ENCODE measurements at places on chromosomes 3 and 15.

DNA sequence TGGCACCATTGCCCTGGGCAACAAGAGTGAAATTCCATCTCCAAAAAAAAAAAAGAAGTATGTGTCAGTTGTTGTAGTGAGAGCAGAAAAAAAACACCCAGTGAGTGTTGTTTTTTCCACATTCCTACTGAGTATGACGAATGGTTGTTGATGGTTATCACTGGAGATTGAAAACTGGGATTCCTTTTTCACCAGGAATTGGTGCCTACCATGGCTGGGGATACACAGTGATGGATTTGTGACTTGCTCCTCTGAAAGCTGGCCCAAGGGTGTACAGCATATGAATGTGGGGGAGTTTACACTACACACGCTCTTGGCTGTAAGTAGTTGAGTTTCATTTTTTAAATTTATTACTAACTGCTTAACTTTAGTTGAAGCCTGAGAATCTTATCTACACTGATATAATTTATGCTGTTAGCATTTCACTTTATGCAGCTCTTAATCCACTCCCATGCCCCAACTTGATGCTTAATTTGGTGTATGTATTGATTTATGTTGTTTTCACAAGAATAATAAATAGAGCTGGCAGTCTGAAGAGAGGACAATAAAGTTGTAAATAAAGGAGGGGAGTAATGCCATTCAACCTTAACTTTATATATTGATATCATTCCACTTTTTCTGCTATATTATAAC, 56.0 kb upstream of the MME start:
- no peak for DNase-seq

GRCh38 chr15:42457445-42458442, 33.2 kb downstream of the ZNF106 start:
- DNase-seq: no peak

GRCh38 chr3:172129850-172130716, 90.7 kb downstream of the FNDC3B start:
- DNase-seq: peak; percentile 69

DNA sequence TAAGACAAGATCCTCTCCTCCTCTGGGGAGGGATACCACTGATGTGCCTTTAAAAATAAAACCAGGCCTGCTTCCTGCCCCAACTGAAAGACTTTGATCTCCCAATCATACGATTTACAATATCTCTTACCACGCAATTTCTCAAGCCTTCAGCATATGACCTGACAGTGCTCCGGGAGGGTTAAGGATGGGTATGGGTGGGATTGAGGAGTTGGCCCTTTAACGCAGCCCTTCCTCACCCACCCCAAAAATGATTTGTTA, 67.4 kb downstream of the LRIG1 start:
- DNase-seq: no peak

DNA sequence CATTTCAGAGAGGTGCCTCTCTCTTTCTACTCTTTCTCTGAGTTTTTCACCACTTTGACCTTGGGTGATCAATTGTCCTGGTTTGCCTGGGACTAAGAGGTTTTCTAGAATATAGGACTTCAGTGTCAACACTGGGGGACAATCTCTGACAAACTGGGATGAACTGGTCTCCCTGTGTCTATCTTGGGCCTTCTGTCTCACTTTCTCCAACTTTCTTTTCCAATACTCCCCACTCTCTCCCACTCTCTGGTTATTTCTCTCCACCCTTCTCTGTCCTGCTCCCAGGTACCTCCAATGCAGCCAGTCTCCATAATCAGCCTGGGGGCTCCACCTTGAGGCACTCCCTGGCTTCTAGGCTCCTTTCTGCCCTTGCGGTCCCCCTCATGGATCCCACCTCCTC, 4.7 kb upstream of the ITGA11 start:
- DNase-seq: no peak

GRCh38 chr3:125156456-125156855, 56.1 kb downstream of the SLC12A8 start:
- no peak for DNase-seq

DNA sequence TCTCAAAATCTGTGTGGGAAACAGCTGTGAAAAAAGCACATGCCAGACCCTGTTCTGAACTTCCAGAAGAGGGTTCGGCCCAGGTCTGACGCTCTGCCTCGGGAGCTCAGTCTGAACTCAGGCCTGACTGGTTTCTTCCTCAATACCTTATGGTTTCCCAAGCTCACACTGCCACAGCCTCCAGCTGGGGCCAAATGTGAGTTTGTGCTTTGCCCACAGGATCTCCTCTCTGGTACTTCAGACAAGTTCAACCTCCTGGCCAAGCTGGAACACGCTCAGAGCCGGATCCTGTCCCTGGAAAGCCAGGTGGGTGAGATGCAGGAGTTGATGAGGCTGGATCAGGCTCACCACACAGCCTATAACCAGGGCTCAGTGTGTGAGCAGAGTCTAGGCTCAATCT, 33.8 kb downstream of the CYP11A1 start:
- no peak for DNase-seq

- no peak for DNase-seq
Measured at GRCh38 chr3:98002717-98003116, 30.5 kb upstream of the RIOX2 start.

DNA sequence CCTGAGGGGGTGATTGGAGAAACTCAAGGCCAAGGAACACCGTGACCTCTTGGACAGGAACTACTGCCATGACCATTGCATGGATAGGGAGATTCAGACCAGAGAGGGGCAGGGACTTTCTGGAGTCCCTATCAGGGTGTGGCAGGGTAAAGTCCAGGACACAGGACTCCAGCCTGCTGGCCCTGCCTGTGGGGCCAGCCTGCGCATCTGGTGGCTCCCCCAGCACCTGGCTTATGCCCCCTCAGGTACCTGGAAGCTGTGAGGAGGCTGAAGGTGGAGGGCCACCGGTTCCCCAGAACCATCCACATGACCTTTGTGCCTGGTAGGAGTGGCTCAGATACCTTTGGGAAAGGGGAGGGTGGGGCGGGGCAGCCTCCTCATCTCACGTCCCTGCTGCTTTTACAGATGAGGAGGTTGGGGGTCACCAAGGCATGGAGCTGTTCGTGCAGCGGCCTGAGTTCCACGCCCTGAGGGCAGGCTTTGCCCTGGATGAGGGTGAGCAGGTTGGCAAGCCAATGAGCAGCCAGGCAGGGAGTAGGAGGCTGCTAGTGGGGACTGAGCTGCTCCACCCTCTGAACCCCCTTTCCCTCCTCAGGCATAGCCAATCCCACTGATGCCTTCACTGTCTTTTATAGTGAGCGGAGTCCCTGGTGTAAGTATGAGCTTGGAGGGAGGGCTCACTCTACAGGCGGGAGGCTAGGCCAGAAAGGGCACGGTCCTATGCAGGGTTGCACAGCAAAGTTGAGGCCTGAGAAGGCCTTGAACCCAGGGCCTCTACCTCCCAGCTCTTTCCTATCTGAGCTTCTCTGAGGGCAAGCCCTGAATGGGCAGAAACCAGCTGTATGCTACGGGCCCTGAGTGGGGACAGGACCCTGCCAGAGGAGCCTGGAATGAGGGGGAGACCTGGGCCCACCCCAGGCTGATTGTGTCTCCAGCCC, 2.9 kb downstream of the ACY1 start:
- DNase-seq: no peak

DNA sequence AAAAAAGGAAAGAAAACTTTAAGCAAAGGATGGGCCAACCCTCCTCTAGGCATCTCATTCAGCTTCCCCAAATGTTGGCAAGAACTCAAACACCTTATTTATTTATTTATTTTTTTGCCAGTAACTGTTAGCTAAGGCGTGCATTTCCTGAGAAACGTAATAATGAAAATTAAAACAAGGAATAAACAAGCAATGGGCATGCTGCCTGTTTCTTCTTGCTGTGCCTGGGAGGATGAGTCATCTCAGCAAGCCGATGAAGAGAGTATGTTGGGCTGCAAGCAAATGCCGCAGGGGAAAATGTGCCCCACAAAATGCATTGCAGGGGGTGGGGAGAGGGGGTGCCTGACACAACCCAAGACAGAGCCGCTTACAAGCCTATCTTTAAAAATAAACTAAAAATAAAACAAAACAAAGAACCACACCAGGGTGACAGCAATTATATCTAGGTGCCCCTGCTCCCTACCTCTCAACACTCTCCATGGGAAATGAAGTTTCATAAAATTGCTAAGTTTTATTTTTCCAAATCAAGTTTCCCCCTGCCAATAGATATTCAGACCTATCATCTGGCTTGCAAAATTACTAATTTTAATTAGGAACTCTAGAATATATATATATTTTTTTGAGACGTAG, 40.3 kb downstream of the EIF4E3 start:
- no peak for DNase-seq

DNA sequence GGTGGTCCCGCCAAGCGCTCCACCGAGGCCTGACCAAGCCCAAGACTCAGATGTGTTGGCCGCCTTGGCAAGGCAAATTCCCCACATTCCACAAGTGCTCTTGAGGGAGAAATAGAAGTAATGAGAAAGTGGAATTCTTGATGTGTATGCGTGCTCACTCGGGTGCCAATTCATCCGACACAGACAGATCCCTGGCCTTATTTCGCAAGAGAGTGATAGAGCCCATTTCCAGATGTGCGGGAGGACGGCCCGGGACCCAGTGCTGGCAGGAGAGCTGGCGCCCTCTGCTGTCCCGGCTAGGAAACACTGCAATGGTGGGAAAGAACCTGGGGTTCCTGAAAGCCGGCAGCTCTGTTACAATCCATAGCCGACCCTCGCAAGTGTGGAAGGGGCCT, 76.0 kb downstream of the HMG20A start:
- DNase-seq: peak; percentile 83

GRCh38 chr15:99385005-99385669, 133.9 kb downstream of the LRRC28 start:
- DNase-seq: no peak

DNA sequence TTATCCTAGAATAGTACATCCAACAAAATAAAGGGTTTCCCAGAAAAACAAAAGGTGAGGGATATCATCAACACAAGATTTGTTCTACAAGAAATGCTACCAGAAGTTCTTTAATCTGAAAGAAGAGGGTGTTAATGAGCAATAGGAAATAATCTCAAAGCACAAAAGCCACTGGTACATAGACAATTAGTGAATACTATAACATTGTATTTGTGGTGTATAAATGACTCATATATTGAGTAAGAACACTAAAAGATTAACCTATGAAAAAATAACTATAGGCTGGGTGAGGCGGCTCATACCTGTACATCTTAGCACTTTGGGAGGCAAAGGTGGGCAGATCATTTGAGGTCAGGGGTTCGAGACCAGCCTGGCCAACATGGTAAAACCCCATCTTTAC, 210.2 kb upstream of the SLITRK3 start:
- DNase-seq: no peak

GRCh38 chr3:48830715-48831114, 17.0 kb downstream of the PRKAR2A start:
- DNase-seq: no peak

DNA sequence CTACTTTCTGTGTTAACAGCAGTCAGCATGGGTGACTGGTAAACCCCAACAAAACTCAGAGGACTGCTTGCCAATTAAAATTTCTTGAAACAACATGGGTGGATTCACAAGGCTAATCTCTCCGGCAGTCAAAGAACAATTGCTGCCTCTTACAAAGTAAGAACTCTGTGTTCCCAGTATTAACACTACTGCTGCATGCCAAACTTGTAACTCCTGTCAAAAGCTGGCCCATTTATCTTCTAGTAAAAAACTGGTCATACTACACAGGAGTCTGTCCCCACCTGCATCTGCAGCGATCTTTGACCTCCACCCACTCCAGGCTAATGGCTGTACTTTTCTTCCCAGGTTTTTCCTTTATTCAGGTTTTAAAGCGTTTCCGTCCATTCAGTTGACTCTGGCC, 8.7 kb upstream of the ZNF589 start:
- no peak for DNase-seq

GRCh38 chr3:194617827-194618226, 15.4 kb downstream of the TMEM44 start:
- DNase-seq: no peak

GRCh38 chr3:191963182-191963581, 502.2 kb downstream of the PYDC2 start:
- DNase-seq: no peak

GRCh38 chr15:100256970-100257650, 84.7 kb downstream of the ADAMTS17 start:
- DNase-seq: no peak

DNA sequence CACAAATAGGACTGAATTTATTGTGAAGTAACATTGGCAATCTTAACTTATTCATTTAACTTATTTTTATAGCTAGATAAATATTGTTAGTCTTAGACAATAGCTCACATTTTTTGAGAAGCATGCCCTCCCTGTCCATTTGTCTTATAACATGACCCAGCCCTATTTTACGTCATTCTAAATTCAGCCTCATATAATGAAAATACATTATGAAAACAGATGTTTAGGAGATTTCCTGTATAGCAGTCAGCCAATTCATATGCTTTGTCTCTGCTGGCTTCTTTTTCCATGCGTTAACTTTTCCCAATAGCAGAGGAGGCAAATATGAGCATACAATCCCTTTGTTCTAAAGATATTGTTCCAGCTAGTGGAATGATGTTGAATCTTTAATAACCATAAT, 29.3 kb downstream of the CD200 start:
- DNase-seq: no peak

GRCh38 chr15:98441599-98441998, 206.7 kb upstream of the IGF1R start:
- no peak for DNase-seq

- no peak for DNase-seq
Measured at GRCh38 chr15:52277575-52277974, 18.0 kb downstream of the MYO5C start.
